ENCODE measurements at places on chromosomes 2 and 18.

DNA sequence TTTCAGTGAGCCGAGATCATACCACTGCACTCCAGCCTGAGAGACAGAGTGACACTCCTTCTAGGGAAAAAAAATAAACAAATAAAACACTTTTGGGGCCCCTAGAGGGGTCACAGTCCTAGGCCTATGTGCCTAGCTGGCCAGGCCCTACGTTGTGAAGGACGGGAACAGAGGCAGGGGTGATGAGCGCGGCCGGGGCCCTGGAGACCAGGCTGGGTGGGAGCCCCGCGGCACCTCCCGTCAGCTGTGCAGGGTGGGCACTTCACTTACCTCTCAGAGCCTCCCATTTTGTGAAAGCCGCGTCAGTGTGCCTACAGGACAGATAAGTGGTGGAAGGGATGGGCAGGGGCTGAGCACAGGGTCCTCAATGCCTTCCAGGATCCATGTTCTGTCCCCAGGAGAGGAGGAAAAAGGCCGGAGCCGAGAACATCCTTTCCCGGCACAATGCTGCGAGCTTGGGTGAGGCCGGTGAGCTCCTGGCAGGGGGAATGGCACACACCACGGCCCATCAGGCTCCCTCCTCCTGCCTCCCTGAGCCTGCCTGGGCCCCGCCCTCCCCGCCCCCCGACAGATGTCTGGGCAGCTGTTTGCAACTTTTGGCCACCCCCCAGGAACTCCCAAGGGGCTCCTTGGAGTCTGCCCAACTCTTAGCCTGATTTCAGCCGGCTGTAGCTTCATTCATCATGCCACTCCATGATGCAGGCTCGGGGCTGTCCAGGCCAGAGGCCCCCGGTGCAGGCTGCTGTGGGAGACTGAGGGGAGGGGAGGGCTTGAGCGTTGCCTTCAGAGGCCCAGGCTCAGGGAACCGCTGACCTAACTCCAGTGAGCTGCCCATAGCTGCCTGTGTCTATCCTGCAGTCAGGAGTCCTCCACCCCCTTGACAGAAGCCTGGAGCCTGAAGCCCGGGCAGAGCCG lies 196.5 kb downstream of the TFCP2L1 start:
- DNase-seq, result no peak

- DNase-seq, result no peak
Observed at GRCh38 chr18:159037-159652, 788 bp downstream of the USP14 start.

DNA sequence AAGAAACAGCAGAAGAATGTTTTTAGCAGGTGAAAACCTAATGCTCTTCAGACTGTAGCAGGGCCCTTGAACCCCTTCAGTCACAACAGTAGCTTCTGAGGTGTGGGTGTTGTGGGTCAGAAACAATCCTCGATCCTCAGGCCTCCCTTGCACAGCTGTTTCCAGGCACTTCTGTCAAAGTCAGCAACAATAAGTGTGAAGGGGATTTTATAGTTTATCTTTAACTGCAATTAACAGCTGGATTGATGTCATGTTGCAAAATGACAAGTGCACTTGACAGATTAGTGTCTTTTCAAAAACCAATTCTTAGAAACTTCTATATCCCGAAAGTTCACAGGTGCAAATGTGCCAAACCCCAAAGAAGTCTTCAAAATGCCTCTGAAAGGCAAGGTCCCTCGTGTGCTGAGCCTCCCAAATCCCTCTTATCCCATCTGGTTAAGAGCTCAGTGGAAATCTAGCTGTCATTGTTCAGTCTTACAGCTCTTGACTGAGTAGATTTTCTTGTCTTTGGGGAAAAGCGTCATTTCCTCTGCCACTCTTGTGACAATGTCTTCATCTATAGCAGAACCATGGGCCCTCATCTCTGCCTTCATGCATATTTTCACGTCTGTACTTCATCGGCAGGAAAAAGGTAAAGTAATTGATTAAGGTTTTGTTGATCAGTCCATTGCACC lies 29.6 kb downstream of the M1AP start:
- DNase-seq, result no peak

DNA sequence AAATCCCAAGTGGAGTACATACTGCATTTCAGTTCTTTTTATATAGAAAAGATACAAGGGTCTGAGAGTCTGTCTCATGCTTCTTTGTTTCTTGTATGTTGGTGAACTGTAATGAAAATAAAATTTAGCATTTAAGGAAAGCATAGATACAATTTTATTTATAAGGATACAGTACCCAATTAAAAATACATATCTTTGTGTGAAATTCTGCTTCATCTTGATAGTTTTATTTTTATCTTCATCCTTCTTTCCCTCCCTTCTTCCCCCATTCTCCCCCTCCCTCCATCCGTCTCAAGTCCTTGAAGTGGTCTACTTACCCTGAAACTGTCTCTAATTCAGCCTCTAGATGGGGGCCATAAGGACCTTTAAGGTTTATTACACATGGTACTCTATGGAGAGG lies 359.8 kb downstream of the CDH7 start:
- no peak for DNase-seq

DNA sequence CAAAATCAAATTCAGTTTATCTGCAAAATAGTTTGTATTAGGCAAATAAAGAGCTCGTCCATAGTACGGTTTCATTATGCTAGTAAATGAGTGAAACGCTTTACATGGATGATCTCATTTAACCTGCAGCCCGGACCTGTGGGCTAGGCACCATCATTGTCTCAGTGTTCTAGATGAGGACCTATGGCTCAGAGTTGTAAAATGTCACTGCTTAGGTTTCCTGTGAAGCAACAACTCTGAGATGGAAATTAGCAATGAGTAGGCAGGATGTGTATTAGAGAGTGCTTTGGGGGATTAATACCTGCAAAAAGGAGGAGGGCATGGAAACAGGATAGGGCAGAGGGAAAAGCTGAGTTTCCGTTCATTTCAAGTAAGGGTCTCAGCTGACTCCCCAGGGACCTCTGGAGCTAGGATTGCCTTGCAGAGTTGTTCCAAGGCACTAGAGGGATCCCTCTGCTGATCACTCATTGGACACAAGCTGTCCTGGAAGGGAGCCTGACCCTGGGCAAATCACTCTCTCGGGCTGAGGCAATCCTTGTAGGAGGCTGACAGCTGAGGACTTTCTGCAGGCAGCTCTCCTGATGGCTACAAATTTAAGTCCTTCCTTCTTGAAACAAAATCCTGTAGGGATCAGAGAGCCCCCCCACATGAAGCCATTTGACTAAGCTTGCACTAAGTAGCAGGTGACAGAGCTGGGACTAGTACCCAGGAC lies 58.8 kb upstream of the SIX2 start:
- DNase-seq, result no peak

DNA sequence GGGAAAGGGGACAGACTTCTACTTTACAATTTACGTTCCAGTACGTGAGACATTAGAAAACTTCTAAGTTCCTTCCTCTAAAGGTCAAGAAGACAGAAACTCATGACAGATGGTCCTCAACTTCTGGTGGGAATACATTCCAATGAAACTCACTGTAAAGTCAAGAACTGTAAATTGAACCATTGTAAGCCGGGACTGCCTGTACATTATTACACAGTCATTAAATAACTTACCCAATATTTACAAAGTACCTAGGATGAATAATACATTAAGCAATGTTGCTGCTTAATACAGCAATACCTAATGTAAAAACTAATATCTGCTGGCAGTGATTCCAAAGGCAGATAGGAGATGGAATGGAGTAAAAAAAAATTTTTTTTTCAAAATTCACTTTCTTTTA lies 51.9 kb downstream of the CDH2 start:
- DNase-seq, result no peak

DNA sequence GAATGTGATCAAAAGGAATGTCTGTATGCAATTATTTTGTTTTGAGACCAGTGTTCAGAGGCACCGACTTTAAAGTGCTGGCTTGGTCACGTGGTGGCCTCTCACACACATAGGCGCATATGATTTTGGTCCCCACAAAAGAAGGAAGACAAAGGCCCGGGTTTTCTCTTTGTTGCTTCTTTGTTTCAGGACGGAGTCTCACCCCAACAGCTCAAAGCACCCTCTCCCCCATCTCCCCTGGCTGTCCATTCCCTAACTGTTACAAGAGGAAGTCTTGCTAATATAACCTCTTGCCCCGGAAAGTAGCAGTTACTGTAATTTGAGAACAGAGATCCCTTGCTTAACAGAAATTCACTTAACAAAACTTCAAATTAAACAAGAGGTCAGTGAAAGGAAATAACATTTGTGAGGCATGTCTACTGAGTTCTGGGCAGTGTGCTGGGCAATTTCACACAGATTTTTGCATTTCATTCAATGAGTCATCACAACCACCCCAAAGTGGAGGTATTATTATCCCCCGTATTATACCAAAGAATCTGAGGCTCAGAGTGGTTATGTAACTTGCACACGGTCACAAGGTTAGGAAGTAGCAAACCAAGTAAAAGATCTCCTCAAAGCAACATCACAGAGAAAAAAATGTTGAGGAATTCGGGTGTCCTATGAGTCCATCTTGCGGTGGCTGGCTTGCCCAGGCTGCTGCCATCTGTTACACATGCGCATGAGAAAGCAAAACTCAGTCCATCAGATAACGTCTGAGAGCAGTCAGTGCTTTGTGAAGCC lies 75.8 kb downstream of the SDC1 start:
- DNase-seq, result no peak

DNA sequence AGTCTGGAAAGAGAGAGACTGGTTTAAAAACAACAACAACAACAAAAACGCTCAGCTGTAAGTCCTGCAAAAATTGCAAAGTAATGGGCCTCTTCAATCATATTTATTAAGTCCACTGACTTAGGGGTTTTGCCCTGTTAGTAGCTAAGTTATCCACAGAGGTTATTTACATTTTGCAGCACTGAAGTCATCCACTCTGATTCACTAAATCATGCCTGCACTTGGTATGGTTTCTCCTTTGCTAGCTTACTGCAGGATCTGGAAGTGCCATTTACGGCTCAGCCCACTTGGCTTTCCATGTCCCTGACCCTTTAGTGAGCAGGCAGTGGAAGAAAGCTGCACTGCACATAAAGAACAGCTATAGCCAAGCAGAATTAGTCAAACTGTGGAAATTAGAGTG lies 484.4 kb downstream of the NRXN1 start:
- no peak for DNase-seq

- DNase-seq, result no peak
Observed at GRCh38 chr2:123086613-123087385, 938.3 kb upstream of the CNTNAP5 start.

GRCh38 chr2:239466755-239467271 lies 66.0 kb upstream of the HDAC4 start:
- DNase-seq, result no peak

DNA sequence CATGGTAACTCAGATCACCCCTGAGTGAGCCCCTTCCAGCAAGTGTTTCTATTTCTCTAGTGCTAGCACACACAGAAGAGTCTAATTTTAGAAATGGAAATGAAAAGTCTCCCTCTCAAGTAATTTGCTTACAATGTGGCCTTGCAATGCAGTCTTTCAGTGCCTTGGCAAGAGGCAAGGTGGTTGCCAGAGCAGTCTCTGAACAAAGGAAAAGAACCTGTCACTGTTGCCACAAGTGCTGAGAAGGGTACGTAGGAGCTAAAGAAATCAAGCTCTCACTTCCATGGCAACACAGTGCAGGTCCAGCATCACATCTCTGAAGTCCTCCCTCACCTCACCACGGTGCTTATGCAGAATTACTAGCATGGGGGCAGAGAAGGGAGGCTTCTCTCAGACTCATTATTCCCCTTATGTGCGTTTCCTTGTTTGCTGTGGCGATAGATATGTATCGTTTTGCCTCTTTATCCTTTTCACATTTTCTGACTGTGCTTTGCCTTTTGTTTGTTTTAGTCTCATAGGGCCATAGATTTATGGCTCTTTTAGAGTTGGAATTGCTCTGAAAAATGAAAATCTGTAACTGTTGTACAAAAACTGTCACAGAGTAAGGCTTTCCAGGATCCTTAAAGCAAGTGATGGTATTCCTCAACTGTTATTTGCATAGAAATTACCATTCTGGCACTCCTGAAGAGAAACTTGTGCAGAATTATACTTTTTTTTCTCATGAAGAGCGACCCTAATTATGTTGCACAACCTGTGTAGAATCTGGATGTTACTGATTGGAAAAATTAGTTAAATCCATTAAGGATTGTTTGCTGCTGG lies 164.8 kb downstream of the CCDC85A start:
- no peak for DNase-seq

GRCh38 chr18:11741505-11742145 lies 52.6 kb downstream of the GNAL start:
- no peak for DNase-seq

DNA sequence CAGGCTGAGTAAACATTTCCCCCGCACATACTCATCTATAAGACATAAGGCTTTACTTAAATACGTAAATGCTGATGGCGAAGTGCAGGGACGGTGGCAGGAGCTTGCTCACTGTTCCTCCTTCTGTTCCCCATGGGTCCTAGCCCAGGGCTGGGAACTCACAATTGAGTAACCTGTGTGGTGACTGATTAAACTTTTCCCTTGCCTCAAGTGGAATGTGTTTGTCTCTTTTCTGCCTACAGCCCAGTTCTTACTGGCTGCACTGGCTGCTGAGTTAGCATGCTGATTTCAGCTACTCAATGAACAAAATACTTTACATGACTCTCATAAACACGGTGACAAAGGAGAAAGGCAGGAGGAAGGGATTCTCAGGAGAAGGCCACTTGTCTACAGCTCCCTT lies 87.3 kb downstream of the MARCO start:
- no peak for DNase-seq

- DNase-seq, result no peak
Observed at GRCh38 chr2:53268086-53268485, 499.5 kb upstream of the CHAC2 start.

GRCh38 chr18:2570772-2571199 lies 519 bp downstream of the METTL4 start:
- peak; percentile 56 for DNase-seq

DNA sequence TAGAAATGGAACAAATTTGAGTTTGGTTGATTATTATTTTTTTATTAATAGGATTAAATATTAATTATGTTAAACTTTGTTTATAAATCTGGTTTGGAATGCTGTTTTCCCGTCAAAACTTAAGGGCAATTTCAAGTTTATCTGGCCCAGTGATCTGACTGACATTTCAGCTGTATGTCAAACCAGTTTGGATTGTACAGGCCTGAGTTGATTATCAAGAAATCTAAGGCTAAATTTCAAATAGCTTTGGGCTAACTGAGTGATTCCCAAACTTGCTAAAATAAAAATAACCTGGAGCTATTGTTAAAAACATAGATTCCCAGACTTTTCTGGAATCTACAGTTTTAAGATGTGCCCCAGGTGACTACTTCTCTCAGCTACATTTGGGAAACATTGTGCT lies 65.9 kb upstream of the SPOPL start:
- DNase-seq, result no peak

GRCh38 chr18:70513502-70514171 lies 224.8 kb downstream of the SOCS6 start:
- DNase-seq, result no peak

DNA sequence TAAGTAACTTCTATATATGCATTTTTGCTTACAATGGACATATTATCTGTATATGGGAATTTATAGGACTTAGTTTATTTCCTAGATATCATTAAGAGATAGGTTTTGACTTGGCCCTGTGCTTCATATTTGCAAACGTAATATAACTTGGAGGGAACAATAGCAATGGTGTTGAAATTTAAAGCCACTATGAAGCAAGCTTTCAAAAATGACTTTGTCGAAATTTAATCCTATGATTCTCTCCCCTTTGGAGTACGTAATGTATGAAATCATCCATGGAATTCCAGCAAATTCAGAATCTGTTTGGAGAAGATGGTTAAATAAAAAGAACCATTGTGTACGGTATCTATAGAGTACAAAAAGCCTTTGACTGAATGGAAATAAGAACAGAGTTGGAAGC lies 486.3 kb downstream of the ARHGAP15 start:
- no peak for DNase-seq

GRCh38 chr2:137237055-137237454 lies 471.7 kb downstream of the THSD7B start:
- no peak for DNase-seq

- DNase-seq, result no peak
Observed at GRCh38 chr2:201148434-201148990, 32.5 kb downstream of the CFLAR start.

Measured in stimulated activated CD4-positive, alpha-beta T cell treated with anti-CD3 and anti-CD28 coated beads, Interleukin-1b, Interleukin-23, amount 100 ng/mL, for 48 hours (primary cell).